ENCODE measurements at places on chromosomes 4 and X.

GRCh38 chrX:24702362-24703184 lies 8.9 kb downstream of the POLA1 start:
- DNase-seq: no peak

DNA sequence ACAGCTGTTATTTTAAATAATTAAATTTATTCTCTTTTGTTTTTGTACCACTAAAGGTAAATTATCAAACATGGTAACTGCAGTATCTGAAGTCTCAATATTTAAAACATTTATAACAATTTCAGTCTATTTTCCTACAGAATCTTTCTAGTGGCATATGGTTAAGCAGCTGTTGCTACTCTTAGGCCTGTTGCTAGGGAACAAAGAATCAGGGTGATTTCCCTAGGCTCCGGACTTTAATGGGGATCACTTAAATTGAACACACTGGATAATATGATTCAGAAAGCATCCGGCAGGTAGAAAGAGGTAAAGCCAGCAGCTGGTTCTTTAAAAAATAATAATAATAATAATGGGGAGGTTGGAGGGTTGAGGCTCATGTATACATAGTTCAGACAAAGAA lies 17.6 kb downstream of the FBXO8 start:
- DNase-seq: no peak

GRCh38 chrX:31499109-31499508 lies 427.3 kb upstream of the FTHL17 start:
- DNase-seq: no peak

DNA sequence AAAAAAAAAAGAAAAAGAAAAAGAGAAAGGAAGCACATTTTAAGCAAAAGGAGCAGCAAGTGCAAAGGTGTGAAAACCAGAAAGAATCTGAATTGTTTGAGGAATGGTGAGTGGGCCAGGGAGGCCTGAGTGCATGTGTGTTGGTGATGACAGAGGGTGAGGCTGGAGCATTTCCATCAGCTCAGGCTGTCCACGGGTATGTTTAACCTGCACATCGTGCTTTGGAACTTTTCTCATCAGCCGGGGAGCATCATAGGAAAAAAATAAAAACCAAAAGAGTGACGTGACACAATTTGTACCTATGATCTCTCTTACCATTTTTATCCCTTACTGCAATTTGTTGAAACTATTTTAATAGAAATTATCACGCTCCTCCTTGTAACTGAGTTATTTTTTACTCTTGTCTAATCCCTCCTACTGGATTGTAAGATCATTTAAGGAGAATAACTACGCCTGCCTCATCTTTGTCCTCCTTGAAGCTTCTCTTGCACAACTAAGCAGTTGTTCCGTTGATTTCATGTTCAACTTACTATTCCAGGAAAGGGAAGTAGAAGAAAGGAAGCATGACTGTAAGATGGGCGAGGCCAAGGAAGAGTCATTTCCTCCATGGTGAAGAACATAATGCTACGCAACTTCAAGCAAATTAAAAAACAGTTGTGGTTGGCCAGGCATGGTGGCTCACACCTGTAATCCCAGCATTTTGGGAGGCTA lies 7.0 kb downstream of the PALLD start:
- DNase-seq: no peak

DNA sequence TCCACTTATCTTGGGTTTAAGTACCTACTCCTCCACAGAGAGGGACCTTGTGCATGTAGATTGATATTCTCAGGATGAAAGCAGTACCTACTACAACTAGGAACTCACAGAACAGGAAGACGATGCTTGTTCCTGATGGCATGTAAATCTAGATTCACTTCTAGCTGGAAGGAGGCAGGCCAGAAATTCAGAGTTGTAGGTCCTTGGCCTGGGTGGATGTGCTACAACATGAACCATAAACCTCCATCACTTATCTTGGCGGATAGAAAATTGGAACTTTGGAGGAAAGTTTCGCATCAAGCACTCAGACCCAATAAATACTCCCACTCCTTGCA lies 9.3 kb upstream of the SMIM20 start:
- no peak for DNase-seq

DNA sequence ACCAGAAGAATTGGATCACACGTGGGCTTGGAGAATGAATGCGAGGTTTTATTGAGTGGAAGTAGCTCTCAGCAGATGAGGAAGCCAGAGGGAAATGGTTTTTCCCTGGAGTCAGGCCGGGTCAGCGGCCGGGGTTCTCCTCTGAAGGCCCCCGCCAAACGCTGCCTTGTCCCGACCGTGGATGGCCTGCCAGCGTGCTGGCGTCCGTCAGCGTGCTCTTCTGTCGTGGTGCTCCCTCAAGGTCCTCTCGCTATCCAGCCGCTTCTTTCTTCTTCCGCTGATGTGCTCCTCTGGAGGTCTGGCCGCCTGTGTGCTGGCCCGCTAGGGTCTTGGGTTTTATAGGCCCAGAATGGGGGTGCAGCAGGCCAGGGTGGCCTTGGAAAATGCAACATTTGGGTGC lies 632.2 kb downstream of the TRAM1L1 start:
- no peak for DNase-seq

DNA sequence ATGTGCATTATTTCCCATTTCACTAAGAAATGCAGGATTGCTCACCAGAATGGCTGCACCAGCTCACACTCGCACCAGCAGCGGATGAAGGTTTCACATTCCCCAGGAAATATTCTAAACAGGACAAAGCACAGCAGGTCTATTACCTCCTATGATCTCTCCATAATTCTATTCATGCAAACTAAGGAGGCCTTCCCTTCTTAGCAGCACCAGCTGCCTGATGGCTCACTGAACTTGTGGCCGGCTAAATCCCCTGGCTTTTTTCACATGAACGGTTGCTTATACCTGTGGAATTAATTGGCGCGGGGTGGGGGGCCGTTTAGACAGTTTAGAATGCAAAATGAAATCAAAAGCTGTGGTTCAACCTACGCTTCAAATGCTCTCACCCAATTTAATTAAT lies 73.5 kb upstream of the SRD5A3 start:
- no peak for DNase-seq

DNA sequence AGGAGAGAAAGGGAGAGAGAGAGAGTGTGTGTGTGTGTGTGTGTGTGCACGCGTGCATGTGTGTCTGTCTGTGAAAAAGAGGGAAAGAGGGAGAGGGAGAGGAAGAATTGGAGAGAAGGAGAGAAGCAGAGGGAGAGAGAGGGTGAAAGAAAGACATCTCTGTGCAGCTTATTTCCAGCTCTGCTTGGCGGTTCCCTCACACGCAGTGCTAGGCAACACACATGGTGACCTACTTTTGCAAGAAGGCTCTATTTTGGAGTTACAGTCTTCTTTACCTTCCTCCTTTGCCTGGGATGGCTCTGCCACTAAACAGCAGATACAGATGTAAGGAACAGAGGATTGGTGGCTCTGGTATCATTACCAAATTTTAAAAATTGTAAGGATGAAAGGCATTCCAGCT lies 40.1 kb downstream of the SLC16A2 start:
- DNase-seq: no peak

DNA sequence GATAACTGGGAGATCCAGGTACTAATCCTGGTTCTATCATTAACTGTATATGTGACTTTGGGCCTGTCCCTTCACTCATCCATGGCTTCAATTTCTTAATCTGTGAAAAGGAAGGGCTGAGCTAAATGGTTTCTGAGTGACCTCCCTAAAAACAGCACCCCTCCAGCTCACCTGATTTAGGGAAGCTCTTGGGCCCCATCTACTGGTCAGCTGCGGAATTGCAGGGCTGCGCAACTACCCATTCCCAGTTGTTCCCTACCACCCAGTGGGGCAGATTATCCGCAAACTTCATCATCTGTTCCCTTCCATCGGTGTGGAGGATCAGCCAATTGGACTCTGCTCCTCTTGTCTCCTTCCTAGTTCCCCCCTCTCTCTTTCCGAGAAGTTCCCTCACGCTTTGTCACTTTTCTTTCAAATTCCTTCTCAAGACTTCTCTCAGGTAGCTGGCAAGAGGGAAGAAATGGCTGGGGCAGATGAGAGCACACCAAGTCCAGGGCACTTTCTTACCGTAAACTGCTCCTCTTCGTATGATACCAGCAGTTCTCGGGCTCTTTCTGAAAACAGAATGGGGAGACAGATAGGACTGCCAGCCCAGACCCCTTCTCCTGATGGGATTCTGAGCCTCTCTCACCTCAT lies 5.8 kb downstream of the LAS1L start:
- no peak for DNase-seq

- DNase-seq: no peak
These were observed 243.8 kb upstream of the JADE1 start for GRCh38 chr4:128565565-128566186.

DNA sequence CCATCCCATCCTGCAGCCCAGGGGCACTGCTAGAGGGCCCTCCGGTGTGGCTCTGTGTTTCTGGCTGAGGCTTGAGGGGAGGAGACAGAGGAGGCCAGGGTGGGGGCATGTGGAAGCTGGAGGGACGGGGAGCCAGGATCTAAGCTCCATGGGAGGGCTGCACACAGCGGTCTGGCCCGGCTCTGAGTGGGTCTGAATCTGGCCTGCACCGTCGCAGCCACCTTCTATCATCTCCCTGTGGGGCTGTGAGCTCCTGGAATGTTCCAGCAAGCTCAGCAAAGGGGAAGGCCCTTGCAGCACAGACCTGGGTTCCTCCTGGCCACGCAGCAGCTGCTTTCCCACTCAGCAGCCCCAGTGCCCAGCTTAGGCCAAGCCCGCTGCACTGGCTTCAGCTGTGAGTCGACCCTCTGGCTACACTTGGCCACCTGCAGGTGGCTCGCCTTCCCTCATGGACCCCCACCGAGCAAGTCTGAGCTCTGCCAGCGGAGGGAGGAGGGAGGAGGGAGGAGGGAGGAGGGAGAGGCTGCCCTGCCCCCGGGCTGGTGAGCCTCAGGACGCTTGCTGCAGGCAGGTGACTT lies 5.3 kb downstream of the NKX1-1 start:
- no peak for DNase-seq

- DNase-seq: no peak
These were observed 222.4 kb downstream of the HHIP start for GRCh38 chr4:144868309-144868708.

- DNase-seq: no peak
These were observed 170.9 kb downstream of the RCHY1 start for GRCh38 chr4:75343333-75343732.

- no peak for DNase-seq
These were observed 141.4 kb downstream of the KLHL8 start for GRCh38 chr4:87078987-87079486.

GRCh38 chrX:107760304-107761077 lies 15.1 kb downstream of the TSC22D3 start:
- no peak for DNase-seq

DNA sequence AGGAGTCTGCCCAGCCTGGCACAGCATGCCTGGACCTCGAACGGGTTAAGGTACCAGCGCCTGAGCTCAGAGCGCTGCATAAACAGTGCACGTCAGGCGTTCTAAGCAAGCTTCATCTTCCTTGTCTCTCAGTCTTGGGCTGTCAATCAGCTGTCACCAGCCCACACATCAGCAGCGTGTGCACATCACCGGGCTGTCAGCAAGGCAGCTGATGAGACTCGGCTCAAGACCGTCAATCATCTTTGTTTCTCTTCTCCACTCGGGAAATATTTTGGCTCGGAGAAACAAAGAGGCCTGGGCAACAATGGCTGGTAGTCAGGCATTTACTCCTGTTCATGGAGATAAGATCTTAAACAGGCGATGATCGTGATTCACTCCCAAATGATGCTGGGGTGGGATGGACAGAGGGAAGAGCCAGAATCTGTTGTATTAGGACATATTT lies 141.3 kb downstream of the LDB2 start:
- DNase-seq: no peak

GRCh38 chrX:17030092-17030491 lies 83.6 kb downstream of the REPS2 start:
- DNase-seq: no peak

GRCh38 chr4:184362396-184362795 lies 112.0 kb downstream of the IRF2 start:
- no peak for DNase-seq

DNA sequence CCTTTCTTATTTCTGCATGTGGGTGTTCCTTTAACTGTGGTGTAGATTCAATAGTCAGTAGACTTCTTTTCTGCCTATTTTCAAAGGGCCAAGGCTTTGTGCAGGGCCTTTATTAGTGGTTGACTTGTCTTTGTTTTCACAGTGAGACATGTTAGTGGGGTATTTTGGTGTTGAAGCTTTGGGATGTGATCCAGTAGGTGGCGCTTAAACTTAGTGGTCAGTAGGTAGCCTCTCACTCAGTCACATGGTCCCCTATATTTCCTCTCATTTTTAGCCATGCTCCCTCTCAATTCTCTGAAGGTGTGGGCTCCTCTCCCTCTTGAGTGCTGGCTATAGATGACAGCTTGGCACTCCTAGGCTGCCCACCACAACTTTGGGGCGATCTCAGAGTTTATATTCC lies 23.4 kb upstream of the SLC10A7 start:
- DNase-seq: peak; percentile 15

Data from NCI-H187 treated with DMSO at 0.1 percent for 48 hours (cell line).